ENCODE measurements at places on chromosomes 2 and 18.
A peak's percentile ranks its signal among the peaks of the same experiment; 100 is the strongest.

GRCh38 chr2:1691366-1691765 is 52.9 kb downstream of the PXDN start:
- no peak for DNase-seq

DNA sequence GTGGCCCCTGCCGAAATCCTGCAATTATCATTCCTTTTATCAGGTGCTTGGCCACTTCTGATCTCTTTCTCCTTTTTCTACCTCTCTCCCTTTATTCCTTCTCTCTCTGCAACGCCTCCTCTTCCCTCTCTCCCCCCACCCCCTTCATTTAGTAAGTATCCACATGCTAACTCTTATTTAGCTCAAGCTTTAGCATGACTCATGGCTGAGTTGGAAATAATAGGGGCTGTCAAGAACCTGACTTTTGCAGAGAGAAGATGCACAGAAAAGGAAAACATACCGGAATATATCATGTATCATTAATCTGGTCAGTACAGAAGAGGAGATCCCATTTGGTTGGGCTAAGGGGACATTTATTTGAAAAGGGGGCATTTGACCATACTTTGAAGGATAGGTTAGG is 33.1 kb downstream of the FAM171B start:
- no peak for DNase-seq

DNA sequence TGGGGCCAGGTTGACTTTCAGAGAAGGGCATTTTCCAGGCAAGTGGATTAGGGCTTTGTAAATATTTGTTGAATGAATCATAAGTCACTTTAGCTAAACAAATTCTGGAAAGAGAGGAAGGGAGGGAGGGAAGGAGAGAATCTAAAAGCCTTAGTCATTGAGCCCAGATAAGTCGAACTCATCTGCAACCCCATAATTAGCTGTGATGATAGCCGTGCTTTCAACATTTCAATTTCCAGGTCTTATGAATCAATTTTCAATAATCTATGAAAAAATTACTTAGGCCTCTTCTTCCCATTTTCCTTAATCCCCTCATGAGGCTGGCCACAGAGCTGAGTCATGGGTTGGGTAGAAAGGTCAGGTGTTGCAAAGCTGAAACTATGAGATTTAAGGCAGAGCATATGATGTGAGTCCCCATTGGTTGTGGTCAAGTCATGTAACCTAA is 111.9 kb upstream of the MAPRE2 start:
- no peak for DNase-seq

GRCh38 chr2:241003369-241003768 is 5.0 kb downstream of the SNED1 start:
- DNase-seq, result no peak

- DNase-seq, result no peak
Observed at GRCh38 chr2:59027320-59027719, 786.2 kb upstream of the FANCL start.

DNA sequence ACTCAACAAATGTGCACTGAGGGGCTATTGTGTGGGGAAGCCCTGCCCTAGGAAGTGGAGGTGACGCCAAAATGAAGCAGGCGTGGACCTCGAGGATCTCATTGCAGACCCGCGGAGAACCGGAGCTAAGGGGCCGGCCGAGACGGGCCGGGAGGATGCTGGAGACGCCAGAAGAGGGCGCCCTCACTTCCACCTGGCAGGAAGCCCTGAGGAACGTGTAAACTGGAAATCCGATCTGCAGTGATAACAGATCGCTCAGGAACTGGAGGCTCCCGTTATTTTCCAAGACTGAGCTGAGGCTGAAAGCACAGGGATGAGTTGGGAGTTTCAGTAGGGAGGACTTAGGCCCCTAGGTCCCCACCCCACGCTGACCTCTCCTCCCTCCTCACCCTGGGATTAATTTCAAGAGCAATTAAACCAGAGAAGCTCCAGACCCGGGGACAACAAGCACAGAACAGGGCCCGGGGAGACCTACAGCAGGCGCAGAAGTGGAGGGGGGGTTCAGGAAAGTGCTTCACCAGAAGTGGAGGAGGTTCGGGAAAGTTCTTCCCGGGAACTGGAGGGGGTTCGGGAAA is 7.7 kb upstream of the COL6A3 start:
- DNase-seq, result peak; percentile 83

GRCh38 chr18:11054497-11054896 is 94.9 kb downstream of the PIEZO2 start:
- DNase-seq, result no peak

- DNase-seq, result no peak
Observed at GRCh38 chr2:105749583-105750400, 5.1 kb downstream of the NCK2 start.

DNA sequence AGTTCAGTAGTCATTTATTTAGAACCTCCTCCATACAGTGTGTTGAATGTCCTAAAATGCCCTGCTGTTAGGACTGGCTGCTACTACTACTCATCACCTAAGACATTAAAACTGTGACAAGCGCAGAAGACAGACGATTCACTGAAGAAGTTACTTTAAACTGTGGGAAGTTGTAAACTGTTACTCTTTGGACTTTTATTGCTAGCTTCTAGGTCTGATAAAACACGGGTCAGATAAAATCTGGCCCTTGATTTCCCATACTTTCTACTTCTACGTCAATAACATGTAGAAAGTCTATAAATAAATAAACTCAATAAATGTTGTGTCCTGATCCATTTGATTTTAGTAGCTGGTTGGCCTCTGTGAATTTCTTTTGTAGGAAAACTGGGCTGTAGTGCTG is 113.4 kb downstream of the ICA1L start:
- no peak for DNase-seq

- no peak for DNase-seq
Observed at GRCh38 chr2:63740943-63741342, 100.8 kb upstream of the UGP2 start.

- no peak for DNase-seq
Observed at GRCh38 chr2:156704617-156705016, 268.4 kb downstream of the GPD2 start.

DNA sequence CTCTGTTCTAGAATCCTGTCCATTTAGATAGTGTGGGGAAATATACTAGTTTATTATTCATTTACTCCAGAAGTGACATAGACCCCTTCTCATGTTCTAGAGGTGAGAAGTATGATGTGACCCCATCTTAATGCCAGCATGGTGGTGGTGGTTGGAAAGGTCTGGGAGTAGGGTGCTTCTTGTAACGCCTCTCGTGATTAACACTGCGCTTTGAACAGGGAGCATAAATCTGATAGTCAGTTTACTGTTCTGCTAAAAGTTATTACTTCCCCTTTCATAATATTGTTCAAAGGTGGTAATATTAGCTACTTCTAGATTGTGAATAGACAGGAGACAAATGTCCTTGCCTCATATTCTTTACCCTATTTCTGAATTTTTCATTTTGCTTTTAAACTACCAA is 35.6 kb downstream of the EHBP1 start:
- DNase-seq, result no peak

- no peak for DNase-seq
Observed at GRCh38 chr2:83572400-83572799, 886.7 kb downstream of the SUCLG1 start.

GRCh38 chr2:41111836-41112627 is 660.1 kb upstream of the SLC8A1 start:
- no peak for DNase-seq

DNA sequence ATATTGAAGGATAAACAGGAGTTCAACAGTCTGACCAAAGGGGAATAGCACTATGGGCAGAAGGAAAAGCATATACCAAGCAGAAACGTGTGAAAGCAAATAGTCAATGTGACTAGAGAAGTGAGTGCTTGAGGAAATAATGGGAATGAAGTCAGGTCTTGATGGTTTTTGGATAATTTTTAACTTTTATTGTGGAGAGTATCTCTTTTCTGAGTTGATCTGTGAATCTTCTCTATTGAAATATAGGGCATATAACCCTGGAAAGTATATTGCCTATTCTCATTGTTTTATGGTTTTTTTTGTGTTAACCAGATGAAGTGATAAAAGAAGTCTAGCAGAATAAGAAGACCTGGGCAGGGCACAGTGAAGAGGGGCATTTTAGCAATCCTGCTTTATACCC is 16.4 kb upstream of the FABP1 start:
- no peak for DNase-seq

DNA sequence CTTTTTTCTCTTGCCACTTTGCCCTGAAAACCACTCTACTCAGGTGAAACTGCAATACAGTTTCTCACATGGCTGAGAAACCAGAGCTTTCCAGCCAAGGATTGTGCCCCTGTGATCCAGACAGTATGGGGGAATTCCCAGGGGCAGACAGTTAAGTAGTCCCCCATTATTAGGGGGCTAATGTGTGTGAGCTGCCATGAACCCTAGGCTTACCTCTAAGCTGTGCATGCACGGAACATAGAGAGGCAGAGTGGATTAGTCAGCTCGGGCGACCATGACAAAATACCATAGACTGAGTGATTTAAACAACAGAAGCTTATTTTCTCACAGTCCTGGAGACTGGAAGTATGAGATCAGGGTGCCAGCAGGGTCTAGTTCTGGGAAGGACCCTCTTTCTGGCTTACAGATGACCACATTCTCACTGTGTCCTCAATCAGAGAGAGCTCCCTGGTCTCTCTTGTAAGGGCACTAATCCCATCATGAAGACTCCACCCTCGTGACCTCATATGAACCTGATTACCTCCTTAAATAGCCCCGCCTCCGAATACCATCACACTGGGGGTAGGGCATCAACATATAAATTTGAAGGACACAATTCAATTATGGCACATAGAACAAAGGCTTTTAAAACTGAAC is 215.1 kb downstream of the EIPR1 start:
- no peak for DNase-seq

- DNase-seq, result no peak
Observed at GRCh38 chr2:13121096-13121495, 404.4 kb downstream of the TRIB2 start.

DNA sequence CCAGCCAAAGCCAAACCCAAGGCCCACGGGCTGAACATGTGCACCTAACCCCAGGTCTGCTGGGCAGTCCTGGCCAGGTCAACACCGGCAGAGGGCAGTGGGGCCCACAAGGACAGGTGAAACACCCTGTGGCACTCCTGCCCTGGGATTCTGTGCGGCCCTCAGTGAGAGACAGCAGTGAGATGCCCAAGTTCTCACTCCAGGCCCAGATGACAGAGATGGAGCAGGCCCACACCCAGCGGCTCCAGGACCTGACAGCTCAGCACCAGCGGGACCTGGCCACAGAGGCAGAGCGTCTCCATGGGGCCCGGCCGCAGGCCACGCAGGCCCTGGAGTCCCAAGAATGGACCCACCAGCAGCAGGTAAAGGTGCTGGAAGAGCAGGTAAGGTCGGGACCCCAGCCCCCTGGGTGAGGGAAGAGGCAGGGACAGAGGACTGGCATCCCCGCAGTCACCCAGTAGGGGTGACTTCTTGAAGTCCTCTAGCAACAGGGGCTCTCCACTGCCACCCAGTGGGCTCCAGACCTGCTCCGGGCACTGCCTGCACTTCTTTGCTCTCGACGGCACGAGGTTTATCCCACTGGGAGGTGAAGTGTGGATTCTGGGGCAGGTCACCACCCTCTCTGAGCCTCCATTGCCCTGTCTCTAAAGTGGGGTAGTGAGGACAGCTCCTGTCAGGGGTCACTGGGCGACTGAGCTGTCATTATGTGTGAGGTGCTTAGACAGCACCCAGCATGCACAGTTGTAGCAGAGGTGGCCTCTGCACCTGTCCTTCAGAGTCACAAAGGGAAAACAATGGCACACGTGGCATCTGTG is 8.8 kb upstream of the SNED1 start:
- no peak for DNase-seq

GRCh38 chr2:204473224-204473623 is 72.1 kb upstream of the PARD3B start:
- no peak for DNase-seq

DNA sequence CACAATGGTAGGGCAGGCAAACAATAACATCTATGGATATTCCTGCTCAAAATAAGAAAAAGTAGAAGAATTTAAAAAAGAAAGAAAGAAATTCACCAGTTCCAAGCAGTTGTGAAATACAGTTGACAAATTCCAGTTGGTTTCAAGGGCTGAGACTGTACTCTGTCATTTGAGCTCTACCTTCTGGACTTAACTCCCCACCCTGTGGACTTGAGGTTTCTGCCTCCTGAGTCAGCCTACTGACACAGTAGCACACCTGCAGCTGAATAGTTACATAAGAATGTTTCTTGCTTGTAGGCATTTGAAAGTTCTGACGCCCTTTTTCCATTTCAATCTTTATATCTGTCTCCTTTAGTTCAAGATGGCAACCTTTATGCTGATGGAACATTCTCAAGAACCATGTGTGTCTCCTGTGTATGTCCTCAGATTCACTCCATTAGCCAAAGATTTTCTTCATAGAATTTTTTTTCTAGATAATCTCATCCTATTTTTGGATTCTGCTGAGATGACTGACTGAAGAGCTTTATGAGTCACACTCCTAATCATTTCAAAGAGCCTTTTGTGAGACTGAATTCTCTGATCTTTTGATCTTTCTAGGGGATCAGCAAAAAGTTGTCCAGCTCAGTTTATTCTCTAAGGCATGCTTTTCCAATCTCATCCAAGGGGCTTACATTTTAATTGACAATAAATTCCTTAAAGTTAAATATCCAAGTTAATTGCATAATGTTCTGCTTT is 19.1 kb downstream of the NETO1 start:
- DNase-seq, result no peak

- no peak for DNase-seq
Observed at GRCh38 chr18:24089076-24089475, 49.8 kb upstream of the CABYR start.

GRCh38 chr2:56291711-56292110 is 107.9 kb downstream of the CCDC85A start:
- no peak for DNase-seq

DNA sequence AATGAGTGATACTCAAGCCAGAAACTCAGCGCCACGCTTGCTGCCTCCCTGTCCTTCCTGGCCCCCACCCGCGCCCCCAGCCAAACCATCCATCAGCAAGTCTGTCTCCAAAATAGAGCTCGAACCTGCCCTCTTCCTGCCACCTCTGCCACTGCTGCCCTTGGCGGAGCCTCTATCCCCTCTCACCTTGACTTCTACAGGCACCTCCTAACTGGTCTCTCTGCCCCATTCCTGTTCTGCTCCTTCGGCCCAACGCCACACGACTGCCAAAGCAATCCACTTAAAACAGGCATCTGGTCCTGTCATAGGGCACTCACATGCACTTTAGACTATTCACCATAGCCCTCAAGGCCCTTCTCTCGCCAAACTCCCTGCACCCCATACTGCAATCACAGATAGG is 210.3 kb upstream of the SMAD2 start:
- no peak for DNase-seq

DNA sequence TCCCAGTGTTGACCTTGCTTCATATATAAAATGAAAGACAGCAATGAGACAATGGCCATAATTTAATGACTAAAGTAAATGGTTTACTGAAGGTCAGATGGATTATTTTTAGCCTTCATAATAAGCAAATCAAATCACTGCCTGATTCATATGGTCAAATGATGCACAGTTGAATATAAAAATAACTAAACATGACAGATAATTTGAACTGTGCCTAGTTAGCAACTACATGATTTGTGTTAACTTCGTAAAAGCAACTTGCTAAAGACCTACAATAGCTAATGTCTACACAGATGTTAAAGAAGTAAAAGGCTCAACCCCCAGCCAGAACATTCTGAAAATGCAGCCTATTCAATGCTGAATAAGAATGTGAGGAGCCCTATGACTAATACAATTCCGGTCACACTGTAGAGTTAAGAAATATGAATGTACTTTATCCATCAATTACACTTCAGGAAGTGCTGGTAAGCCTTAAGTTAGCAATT is 590.8 kb upstream of the CDH2 start:
- DNase-seq, result no peak
